ENCODE measurements at places on chromosomes 1 and 21.

GRCh38 chr1:28302247-28302646 lies 26.6 kb upstream of the MED18 start:
- no peak for DNase-seq

GRCh38 chr1:245810789-245811337 lies 656.1 kb downstream of the KIF26B start:
- DNase-seq: no peak

DNA sequence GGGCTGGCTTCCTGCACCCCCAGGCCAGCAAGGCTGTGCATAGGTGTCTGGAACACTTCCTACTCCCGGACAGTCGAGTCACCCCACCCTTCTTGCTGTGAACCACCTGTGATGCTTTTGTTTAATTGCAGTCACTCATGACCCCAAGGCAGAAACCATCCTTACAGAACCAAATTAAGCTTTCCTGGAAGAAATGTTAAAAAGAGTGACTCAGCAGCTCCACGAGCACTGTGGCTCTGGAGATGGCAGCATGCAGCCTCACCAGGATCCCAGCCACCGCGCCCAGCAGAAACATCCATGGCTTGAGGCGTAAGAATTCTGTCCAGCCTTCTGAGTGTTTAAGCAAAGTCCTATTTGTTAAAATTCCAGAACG lies 28.8 kb downstream of the SNAP47 start:
- DNase-seq: no peak

DNA sequence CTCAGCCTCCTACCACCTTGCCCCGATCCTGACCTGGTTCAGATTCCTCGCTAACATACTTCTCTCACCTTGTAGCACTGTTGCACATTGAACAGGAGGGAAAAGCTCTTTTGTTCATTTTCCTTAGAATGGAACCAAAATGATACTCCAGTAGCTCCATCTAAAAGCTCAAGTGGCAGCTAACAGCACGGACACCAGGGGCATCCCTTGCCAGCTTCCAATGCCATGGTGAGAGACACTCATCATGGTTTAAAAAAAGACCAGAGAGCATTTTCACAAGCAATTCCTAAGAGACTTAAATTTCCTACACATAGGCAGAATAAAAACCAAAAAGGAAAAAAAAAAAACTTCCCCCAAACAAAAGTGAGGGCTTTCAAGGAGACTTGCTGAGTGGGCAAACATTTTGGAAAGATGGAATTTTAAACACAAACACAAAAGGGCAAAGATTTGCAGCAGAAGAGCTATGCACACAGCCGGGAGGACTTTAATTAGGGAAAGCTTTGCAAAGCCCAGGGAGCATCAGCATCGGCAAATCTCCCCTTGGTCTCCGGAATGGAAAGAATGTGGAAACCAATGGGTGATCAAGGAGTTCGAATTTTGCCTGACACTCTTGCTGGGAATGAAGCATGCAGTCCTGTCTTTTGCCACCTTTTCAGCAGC lies 84.3 kb downstream of the CAPZB start:
- no peak for DNase-seq

GRCh38 chr21:41847066-41847804 lies 31.9 kb downstream of the PRDM15 start:
- no peak for DNase-seq

DNA sequence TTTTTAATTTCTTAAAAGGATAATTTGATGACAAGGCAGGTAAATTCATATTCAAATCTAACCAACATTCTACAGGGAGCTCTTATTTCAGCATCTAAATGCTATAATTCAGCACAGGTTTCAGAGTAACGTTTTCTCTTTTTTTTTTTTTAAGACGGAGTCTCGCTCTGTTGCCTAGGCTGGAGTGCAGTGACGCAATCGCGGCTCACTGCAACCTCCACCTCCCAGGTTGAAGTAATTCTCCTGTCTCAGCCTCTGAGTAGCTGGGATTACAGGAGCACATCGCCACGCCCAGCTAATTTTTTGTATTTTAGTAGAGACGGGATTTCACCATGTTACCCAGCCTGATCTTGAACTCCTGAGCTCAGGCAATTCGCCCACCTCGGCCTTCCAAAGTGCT lies 66.5 kb downstream of the EIF4G3 start:
- DNase-seq: no peak

DNA sequence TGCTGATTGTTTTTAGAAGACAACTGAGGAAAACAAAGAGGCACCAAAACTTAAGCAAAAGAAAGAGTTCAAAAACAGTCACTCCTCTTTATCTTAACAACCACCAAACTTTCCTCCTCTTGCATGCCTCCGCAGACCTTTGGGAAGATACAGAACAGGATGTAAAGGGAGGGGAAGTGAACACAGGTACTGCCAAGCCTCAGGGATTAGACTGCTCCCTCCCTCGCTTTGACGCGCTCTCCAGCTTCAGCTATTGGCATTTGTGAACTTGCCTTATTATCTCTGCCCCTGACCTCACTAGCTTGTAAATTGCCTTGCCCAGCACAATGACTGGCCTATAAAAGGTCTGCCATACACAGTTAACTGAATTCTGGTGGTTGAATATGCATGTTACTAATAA lies 4.8 kb upstream of the SRP9 start:
- DNase-seq: no peak

DNA sequence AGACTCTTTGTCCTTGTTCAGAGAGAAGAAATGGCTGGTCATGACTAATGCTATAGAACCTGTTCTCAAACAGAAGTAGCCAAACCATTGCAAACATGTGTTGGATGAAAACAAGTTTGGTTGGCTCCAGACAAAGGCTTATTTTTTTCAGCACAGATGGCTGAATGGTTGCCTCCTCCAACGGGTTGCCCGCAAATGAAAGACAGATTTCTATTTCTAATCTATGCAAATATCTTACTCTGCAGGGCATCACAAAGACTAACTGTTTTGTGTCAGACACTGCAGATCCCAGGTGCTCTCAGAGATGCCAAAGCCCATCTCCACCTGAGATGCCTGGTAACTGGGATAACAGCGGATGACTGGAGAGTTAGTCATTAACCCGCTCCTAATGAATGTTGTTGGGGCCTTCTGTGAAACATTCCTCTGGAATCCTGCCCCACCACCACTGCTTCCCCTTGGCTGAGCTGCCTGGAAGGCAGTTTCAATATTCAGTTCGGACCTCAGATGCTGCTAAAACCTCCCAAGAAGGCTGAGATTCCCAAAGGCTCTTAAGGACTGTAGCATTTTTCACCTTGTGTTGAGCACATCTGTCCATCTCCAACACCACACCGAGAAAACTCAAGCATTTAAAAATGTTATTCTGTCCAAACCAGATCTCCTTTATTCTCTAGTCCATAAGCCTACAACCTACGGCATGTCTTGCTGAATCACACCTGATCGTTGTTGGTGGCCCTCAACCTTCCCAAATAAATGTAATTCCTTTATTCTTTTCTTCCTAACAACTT lies 104.4 kb downstream of the PTPN14 start:
- DNase-seq: peak; percentile 38

- no peak for DNase-seq
Measured at GRCh38 chr1:198544265-198544664, 3.8 kb upstream of the ATP6V1G3 start.

DNA sequence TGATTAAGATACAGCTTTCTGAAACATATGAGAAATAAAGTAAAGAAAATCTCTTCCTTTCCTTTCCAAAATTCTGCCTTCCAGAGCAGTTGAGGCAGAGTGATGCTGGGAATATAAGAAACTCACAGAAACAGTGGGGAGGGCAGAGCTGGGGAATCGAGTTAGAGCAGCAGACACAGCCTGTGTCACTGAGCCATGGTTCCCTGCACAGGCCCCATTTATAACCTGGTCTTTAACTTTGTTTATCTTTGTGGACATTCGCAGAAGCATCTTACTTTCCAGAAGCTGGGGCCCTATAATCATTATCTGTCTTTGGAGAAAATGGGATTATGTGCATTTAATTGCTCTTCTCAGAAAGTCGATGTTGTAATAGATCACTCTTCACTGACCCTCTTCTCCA lies 349.1 kb downstream of the SETD4 start:
- DNase-seq: no peak

GRCh38 chr1:43270421-43271095 lies 775 bp downstream of the TMEM125 start:
- no peak for DNase-seq

- no peak for DNase-seq
Measured at GRCh38 chr1:160118928-160119327, 3.4 kb downstream of the ATP1A2 start.

- no peak for DNase-seq
Measured at GRCh38 chr21:25390701-25391100, 216.6 kb downstream of the MRPL39 start.

- no peak for DNase-seq
Measured at GRCh38 chr1:5935026-5935425, 57.2 kb downstream of the NPHP4 start.

DNA sequence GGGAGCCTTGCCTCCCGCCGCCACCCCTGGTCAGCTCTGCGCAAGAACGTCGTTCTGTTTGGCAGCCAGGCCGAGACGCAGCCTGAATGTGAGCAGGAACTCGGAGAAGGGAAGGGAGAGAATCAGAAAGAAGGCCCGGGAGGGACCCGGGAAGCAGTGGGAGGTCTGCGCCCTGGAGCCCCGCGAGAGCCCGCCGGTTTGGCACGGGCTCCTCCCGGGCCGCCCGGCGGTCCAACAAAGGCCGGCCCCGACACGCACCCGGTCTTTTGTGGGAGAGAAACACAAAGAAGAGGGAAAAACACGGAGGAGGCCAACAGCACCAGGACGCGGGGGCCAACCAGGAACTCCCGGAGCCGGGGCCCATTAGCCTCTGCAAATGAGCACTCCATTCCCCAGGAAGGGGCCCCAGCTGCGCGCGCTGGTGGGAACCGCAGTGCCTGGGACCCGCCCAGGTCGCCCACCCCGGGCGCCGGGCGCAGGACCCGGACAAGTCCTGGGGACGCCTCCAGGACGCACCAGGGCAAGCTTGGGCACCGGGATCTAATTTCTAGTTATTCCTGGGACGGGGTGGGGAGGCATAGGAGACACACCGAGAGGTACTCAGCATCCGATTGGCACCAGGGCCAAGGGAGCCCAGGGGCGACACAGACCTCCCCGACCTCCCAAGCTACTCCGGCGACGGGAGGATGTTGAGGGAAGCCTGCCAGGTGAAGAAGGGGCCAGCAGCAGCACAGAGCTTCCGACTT lies 2.7 kb upstream of the OLIG2 start:
- DNase-seq: no peak

GRCh38 chr1:204407295-204407971 lies 4.2 kb downstream of the PPP1R15B start:
- no peak for DNase-seq

DNA sequence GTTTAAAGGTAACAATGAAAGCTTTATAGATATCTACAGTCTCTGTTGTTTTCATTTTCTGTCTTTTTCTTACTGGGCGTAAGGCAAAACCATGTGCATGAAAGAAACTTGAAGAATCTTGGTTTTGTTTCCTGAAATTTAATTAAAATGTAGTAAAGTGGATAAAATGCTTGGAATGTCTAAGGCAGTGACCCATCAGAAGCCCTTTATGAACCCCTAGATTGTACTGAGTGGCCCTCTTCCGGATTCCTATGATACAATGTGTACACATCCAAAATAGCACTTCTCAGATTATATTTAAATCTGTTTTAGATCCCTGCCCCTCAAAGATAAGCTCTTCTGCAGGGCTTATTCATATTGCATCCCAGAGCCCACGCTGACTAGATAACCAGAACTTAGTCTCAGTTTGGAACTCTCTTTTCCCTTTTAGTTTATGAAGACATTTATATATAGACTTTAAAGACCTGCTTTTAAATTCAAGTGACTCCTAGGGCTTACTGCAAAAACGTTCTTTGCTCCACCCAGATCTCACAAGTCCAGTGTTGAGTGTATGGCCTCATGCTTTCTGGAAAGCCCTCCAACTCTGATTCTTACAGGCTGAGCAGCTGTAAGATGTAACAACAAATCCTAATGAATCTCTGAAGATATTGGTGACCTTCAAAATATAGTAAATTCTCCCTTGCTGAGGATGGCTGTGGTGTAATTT lies 142.9 kb downstream of the LRRC7 start:
- no peak for DNase-seq

DNA sequence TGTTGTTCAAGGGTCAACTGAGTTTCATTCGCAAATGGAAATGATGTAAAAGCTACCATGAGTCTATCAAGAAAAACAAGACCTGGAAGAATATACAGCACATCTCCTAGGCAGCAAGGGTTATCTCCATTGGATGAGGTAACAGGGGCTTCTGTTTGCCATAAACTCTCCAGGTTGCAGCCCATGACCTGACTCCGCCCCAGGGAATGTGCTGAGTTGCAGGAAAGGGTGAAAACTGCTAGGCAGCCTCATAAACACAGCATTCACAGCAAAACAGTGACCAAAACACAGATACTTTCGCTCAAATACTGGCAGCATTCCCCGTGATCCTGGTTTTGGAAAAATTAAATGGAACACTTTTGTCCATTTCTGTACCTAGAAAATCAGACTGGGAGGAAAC lies 20.2 kb upstream of the ACTA1 start:
- DNase-seq: no peak

DNA sequence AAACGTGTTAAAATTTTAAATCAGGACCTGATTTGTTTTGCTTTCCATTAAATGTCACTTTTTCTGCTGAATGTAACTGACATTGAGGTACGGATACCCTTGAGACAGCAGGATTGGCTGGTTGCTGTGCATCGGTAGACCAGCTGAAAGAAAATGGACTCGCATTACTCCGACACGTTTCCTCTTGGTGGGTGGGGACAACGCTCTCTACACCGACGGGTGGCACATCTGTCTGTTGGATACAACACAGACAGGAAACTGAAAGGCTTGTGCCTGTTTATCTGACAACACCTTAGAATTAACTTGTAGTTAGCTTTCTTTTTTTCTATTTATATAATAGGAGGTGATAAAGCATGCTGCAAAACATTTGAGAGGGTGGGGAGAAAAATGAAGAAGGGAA lies 19.4 kb downstream of the PRPF38A start:
- DNase-seq: no peak

All from occipital lobe (tissue), 3 donors.